G401 (cell line): ENCODE measurements at places on chromosomes 2 and 18.
A peak's percentile ranks its signal among the peaks of the same experiment; 100 is the strongest.

- DNase-seq, result no peak
Observed at GRCh38 chr2:66334237-66335029, 100.5 kb upstream of the MEIS1 start.

DNA sequence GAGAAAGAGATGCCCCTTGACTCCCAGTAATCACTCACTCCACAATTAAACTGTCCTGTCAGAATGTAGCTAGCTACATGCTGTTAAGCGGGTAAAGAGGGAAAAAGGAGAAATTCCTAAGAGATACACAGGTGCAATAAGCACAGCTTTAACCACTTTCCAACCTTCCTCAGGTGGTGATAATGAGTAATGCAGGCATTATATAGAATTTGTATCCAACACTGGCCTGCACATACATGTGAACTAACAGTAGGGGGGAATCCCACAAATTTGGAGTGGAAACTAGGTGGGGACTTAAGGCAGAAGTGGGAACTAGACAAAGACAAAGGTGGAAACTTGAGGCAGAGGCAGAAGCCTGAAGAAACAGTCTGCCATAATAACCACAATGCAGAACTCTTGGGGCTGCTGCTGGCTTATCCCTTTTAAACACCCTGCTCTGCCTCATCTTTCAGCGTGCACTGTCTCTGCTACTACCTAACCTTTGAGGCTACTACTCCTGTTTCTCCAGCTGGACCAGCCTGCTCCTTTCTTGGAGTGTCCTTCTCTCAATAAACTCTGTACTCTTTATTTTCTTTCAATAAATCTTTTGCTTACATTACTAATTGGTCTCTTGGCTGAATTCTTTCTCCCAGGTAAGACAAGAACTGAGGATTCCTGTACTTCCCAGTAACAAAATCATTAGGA lies 259.7 kb downstream of the PDE11A start:
- DNase-seq, result no peak

DNA sequence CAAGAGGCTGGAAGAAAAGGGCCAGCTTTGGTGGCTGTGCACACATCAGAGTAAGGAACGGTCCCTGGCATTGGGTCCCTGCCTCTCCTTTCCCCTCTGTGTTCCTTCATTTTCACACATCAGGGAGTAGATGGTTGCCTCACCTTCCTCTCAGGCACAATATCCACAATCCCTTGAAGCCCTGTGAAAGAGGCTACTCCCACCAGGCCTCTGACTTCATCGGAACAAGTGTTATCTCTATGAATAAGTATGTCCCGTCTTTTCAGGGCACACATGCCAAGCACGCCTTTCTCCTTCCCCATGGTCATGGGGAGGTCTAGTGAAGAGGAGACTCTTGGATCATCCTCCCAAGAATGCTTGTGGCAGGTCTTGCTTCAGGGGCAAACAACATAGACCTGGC lies 61.2 kb upstream of the LMAN1 start:
- DNase-seq, result no peak

- no peak for DNase-seq
Observed at GRCh38 chr2:241639385-241639784, 1.9 kb downstream of the ATG4B start.

- DNase-seq, result no peak
Observed at GRCh38 chr18:61554117-61554776, 221.0 kb downstream of the CDH20 start.

DNA sequence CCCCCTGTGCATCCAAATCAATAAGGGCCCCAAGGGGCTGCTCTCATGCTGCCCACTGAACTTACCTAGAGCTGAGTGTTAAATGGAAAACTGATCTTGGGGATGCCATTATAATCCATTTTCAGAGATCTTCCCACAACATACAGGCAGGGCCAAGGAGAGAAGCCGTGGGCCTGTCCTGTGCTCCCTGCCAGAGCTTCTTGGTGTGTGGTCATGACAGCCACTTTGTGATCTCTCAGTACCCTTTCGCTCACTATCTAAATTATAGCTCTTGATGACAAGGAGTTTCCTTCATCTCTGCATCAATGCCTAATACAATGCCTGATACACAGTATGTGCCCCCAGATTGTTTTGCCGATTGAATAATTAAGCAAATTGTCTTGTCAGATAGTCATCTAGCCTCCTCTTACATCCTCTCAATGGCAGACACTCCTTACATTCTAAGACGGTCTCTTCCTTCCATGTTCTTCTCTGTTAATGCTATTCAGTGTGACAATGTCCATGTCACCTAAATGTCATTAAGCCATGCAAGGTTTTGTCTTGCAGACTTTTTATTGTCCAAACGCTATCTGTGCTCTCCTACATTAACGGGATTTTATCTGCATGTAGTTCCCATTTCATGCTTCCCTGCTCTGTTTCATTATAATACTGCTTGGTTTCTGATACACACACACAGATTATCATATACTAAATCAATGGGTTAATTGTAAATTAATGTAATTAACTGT lies 5.9 kb downstream of the CSRNP3 start:
- no peak for DNase-seq

DNA sequence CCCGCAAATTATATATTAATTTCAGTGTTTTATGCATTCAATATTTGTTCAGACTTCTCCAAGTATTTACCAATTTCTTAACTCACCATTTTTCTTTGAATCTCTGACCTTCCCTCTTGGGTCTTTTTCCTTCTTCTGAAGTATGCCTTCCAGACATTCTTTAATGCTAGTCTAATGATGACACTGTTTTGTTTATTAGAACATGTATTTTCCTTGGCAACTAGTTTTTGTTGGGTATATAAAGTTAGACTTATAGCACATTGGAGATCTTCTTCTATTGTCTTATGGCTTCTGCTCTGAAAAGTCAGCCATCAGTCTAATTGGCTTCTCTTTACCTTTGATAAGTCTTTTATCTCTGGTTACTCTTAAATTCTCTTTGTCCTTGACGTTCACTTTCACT lies 423.2 kb upstream of the NRP2 start:
- DNase-seq, result no peak

DNA sequence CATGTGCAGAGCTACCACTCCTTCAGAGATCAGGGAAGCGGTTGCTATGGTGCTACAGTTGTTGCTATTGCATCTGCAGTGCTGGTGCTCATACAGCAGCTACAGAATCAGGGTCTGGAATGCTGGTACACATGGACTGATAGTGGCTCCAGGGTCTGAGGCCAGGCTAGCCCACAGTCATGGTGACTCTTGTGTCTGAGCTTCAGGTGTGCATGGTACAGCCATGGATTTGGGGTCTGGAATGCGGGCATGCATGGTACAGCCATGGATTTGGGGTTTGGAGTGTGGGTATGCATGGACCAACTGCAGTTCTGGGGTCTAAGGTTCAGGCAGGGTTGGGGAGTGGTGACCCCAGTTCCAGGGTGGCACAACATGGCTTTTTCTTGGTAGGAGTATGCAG lies 185.2 kb downstream of the SLC4A3 start:
- no peak for DNase-seq

GRCh38 chr2:58984731-58985130 lies 743.6 kb upstream of the FANCL start:
- no peak for DNase-seq

DNA sequence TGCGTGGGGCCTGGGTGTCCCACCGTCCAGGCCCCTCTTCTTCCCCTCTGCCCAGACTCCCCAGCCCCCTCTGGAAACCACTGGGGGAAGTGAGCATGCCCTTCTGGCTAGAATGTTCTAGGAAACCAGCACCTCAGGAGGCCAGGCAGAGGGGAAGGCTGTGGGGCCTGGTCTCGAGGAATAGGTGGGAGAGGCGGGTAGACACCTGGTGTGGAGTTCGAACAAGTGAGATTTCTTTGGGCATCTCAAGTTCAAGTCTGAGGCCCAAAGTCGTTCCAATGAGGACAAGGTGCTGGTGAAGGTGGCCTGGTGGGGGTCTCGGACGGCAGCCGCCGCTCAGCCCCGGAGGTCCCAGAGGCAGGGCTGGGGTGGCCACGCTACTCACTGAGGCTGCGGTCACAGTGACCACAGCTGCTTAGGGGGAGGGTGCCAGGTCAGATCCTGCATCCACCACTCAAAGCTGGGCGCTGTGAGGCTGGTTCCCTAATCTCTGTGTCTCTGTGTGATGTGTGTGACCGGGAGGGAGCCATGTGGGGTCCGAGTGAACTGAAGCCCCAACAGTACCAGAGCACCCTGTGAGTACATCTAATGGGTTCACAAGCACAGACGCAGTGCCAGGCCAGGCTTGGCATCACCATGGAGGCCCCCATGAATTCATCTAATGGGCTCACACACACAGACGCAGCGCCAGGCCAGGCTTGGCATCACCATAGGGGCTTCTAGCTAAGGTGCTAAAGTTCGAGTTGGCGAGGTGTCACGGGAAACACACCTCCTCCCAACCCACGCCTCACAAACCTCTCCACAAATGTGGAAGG lies 26.5 kb upstream of the PXDN start:
- no peak for DNase-seq

DNA sequence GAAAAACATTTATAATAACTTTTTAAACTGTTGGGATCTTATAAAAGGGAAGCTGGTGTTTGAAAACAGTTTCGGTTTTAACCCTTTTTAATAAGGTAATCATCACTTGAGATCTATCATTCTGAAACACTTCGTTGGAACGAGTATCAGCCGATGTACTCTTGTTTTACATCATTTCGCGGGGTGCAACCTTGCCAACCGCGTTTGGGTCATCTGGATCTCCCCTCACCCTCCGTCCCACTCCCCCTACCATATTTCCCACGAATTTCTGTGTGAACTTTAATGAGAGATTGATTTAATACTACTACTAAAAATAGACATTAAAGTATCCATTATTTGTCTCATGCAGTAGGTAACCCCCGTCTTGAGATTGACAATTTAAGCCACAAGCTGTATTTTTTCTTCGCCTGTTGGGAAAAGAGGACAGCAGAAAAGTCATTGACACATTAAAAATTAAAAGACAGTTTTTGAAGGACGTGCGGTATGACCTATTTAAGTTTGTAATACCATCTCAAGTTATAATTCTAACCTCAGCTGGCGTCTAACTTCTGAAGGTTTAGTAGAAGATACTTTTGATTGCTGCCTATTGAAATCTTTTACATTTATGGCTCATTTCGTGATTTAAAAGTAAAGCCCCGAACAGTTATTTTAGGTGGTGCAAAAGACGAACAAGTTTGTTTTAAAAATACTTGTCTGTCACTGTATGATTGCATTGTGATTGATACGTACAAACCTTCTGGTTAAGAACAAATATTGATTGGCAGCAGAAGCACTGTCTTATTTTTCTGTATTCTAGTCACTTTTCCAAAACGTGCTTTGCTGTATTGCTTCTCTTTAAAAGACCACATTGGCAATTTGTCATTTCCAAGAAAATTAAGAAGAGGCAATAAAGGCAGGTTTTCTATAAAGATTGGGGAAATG lies 1.5 kb downstream of the CREB1 start:
- peak; percentile 18 for DNase-seq

DNA sequence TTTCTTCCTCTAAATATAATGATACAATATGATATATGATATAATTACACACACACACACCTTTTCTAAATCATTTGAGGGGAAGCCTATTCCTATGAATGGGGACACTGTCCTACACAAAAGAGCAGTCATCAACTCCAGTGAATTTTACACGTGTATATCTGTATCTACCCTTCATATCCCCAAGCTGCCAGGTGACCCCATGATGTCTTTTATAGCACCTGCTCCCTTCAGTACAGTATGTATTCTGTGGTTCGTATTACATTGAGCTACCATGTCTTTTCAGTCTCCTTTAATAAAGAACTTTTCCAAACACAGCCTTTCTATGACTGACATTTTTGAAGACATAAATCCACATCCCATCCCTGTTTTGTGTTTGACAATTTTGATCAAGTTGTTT lies 19.0 kb downstream of the TBC1D8 start:
- DNase-seq, result no peak

DNA sequence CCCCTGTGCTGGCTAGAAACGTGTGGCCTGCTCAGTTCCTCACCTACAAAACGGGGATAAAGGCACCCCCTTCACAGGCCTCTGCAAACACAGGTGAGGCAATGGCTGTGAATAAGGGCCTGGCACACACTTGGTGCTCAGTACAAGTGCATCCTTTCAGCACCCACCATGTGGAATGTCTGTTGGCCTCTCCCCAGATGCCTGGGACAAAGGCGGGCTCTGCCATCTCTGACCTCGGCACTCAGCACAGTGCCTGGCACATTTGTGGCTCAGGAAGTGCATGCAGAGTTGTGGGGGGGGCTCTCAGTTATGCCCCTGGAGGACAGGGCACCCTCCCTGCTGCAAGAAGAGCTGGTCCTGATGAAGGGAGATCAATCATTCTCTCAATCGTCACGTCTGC lies 224.6 kb upstream of the RAB6C start:
- DNase-seq, result no peak

GRCh38 chr2:69621440-69621839 lies 22.1 kb downstream of the AAK1 start:
- no peak for DNase-seq
